Right kidney (tissue), 9 donors: ENCODE measurements at places on chromosomes 7 and 10.

DNA sequence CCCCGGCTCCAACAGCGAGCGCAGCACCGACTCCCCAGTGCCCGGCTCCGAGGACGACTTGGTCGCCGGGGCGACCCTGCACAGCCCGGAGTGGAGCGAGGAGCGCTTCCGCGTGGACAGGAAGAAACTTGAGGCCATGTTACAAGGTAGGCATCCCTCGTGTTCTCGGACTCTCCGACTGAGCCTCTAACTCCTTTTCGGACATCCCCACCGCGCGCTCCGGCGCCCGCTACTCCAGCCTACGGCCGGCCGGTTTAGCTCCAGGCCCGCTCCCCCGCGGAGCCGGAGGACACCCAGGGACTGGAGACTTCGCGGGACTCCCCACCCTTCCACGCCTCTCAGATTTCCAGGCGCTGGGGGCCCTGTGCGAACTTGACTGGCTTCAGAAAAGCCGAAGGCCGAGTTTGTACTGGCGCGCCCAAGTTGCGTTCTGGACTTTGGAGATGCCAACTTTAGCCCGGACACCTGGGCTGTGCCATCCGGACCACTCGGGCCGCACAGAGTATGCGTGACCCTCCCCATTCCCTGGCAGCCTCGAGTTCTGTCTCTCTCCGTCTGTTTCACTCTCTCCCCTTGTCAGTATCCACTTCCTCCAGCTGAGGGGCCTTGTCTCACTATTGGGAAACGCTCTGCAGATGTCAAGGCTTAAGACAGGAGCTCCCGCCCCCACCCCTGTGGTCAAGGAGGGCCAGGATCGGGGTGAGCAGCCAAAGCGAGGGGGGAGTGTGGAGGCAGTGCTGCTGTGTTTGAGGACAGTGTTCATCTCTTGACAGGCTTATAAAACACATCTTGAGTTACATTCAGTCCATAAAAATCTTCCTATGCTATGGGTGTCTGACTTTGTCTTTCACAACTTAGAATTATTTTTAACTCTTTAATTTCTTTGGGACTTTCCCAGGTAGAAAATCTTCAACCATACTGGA is 777 bp downstream of the BICC1 start:
- peak; percentile 93 for DNase-seq

- DNase-seq: no peak
Observed at GRCh38 chr7:25752154-25752553, 399.8 kb upstream of the NFE2L3 start.

- DNase-seq: no peak
Observed at GRCh38 chr7:104264285-104264684, 56.5 kb upstream of the ORC5 start.

DNA sequence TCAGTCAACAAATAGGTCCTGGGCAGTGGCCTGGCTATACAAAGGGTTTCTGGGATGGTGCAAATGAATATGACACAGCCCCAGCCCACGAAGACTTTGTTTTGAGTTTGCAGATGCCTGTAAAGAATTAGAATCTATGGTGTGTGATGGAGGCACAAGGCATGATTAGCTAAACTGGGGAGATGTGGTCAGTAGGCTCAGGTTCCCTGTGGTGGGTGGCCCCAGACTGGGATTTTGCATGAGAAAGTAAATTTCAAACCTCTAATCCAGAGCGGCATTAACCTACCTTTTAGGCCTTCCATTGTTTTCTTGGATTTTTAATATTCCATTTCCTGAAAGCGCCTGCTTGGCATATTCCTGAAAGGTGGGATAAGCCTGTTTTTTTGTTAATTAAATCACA is 6.4 kb upstream of the CPA5 start:
- no peak for DNase-seq

GRCh38 chr10:118680197-118680596 is 74.6 kb downstream of the CACUL1 start:
- no peak for DNase-seq

- no peak for DNase-seq
Observed at GRCh38 chr7:47738563-47739166, 156.8 kb upstream of the TNS3 start.

GRCh38 chr10:120607016-120607709 is 150.1 kb downstream of the PLPP4 start:
- no peak for DNase-seq

GRCh38 chr10:71971311-71971731 is 7.1 kb downstream of the CHST3 start:
- DNase-seq: no peak

- DNase-seq: no peak
Observed at GRCh38 chr7:100011516-100011915, 3.9 kb upstream of the ZKSCAN1 start.

GRCh38 chr10:59432207-59432900 is 70.0 kb upstream of the FAM13C start:
- DNase-seq: no peak

GRCh38 chr10:60358282-60358681 is 31.4 kb downstream of the ANK3 start:
- no peak for DNase-seq

DNA sequence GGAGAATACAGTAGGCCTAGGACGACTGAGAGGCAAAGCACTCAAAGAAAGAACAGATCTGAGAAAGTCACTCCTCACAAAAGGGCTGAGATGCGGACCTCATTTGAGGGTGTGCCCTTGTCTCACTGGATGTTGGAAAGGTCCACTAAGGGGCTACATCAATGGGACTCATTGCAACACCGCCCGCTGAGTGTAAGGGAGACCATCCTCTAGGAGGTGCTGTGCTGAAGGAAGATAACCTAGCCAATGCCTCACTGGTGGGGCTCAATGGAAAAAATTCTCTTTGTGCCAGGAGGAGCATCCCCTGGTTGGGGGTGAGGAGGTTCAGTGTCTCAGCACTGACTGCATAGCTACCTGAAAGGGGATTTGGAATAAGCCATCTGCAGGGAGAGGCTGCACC is 758.7 kb upstream of the CELF2 start:
- no peak for DNase-seq

DNA sequence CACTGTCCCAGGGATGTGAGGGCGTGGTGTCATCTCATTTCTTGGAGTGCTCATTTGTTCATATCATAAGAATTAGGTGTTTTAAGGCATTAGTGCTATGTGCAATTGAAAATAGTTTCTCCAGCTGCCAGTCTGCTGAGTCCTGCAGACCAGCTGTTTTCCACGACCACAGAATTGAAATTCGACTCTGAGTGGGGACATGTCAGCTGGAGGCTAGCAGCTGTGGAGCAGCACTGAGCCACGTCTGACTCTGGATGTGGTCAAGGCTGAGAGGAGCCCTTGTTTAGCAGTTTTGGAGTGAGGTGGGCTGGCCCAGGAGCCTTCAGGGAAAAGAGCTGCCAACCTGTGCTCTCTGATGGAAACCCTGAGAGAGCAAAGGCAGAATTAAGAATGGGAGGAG is 156.3 kb upstream of the GRB10 start:
- DNase-seq: no peak

DNA sequence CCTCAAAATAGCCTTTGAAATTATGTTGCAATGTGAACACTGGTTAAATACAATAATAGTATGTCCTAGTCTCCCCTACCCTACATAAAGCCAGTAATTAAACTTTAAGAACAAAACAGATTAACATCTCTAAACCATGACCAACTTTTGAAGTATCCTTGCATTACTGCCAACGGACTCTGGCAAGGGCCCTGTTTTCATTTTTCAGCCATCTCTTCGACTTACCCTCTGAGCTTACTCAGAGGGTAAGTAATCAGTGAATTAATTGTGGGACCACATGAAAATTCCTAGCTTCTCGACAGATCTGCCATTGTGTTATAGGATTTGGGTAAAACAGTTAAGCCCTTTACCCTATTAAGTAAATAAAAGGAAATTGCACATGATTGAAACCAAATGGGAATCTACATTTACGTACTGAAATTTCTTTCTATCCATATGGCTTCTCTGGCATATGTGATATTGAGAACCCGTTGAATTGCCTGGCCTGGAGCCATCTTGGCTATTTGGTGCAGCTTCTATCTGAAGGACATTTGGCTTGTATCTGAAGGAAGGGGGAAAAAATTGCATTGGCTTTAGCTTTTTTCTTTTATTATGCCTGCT is 39.6 kb downstream of the DYNC1I1 start:
- DNase-seq: no peak

DNA sequence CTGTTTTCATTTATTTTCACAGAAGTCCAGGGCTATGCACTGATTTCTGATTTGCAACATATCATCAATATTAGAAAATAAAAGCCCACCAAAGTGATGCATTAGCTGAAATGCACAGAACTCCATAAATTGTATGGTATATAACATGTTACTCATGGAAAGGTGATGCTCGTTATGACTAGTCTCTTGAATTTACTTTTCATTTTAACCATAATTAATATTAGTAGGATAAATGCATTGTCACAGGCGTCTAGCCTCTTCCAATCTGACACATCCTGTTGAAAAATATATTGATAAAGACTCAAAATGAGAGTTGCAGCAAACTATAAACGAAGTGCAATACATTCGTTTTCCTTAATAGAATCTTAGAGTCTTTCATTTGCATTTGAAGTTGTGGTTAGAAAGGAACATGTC is 92.4 kb downstream of the CPED1 start:
- no peak for DNase-seq

- no peak for DNase-seq
Observed at GRCh38 chr10:20166096-20166675, 350.0 kb downstream of the PLXDC2 start.

DNA sequence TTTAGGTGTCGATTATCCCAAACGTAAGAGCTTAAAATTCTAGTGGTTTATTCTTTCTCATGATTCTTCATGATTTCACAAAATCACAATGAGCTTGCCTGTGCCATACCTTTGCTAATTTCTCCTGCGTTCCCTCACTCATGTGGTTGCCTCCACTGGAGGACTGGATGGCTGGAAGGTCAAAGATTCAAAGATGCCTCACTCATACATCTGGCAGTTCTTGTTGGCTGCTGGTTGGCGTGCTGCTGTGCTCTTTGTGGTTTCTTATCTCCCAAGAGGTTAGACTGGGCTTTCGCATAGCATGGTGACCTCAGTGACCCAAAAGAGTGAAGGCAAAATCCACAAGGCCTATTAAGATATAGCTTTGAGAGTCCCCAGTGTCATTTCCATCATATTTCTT is 877.6 kb upstream of the AUTS2 start:
- no peak for DNase-seq

DNA sequence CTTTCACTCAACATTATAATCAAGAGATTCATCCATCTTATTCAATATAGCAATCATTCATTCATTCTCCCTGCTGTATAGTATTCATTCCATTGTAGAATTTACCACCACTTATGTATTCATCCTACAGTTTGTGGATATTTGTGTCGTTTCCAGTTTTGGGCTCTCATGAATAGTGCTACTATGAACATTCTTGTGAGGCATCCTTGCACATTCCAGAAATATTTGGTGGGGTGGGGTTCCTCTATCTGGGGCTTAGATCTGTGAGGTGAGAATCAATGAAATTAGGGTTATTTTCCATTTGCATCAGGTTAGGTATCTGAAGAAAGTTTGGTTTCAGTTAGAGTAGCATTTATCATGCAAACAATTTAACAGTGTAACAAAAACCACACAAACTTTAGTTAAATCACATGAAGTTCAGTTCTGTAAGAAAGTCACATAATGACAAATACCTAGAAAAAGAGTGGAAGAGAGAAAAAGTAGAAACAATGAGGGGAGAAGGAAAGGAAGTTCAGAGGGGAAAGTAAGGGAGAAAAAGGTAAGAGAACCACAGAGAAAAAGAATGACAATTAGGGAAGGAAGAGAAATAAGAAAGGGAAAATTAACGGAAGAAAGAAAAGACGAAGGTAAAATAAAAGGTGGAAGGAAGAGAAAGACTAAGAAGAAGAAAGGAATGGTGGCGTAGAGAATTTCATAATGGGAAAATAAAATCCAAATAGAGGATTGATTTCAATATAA is 25.3 kb upstream of the CBLL1 start:
- no peak for DNase-seq

GRCh38 chr10:119933179-119933578 is 40.6 kb downstream of the SEC23IP start:
- peak; percentile 11 for DNase-seq

GRCh38 chr7:148461392-148462179 is 129.0 kb upstream of the C7orf33 start:
- DNase-seq: no peak

DNA sequence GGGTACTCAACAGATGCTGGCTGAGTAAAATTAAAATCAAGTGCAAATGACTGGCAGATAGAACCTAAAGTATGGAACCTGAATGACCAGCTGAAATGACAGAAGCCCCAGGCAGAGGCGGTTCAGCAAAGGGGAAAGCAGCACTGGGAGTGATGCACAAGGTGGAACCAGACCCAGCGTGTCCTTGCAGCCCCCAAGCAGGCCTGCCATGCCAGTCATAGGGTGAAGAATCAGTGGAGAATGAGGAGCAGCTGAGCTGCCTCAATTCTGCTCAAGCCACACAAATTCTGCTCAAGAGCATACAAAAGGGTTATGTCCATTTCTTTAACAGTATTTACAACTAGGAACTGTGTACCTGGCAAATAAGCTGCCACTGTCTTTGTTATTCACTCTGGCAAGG is 8.7 kb downstream of the ACTR1A start:
- DNase-seq: no peak

DNA sequence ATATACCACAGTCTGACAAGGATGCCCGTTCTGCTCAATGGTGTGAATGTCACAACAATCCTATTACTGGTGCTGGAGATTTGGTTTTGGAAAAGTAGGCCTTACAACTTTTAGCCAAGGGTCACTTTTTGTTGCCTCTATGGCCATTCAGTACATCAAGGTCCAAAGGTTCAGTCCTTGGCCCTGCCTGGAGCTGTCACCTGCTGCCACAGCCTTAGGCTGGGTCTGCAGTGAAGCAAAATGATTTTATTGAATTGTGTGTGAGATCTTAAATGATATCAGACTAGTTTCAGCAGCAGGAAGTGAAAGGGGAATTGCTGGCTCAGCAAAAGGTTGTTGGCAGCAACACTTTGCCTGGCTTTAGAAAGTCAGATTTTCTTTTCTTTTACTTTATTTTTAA is 427.6 kb downstream of the THSD7A start:
- no peak for DNase-seq
